Breast epithelium (tissue), 4 donors: ENCODE measurements at places on chromosomes 3 and 15. TPM values are rescaled to one million over a fixed set of nuclear protein-coding genes. Genes with fewer than 3 reads are reported as not detected.

Gene ACOX2
- 12.1 TPM for total RNA-seq

Gene SHF
- 9.5 TPM for total RNA-seq

DNA sequence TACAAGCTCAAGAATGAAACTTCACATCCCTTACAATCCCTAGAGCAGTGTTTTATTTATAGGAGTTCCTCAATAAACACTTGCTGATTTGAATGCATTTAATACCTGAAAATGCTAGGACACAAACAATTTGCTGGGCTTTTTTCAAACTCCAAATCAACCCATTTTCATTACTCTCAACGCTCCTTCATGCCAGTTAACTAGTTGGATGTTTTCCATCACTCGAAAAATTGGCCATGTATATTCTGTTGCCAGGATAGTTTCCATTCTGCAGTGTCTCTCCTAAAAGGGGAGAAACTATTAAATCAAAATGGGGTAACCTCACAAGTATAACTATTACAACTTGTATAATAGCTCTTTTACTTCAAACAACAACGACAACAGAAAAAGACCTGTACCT lies 1.2 kb downstream of the GBE1 start:
- DNase-seq: no peak

DNA sequence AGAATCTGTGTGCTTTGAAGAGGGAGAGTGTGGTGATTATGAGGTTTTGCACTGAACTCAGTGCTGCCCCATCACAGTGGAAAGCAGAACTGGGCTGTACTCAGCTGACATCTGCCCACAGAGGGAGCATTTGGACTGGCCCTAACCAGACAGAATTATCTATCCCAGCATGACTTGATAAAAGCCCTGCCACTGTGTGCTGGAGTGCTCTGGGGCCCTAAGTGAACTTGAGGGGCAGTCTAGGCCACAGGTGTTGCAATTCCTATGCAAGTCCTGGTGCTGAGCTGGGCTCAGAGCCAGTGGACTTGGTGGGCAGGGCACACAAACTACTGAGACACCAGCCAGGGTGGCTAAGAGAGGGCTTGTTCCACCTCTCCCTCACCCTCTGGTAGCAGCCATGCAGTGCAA lies 269.2 kb upstream of the CTNNB1 start:
- no peak for DNase-seq

Gene CADM2
- 6.9 TPM for total RNA-seq

DNA sequence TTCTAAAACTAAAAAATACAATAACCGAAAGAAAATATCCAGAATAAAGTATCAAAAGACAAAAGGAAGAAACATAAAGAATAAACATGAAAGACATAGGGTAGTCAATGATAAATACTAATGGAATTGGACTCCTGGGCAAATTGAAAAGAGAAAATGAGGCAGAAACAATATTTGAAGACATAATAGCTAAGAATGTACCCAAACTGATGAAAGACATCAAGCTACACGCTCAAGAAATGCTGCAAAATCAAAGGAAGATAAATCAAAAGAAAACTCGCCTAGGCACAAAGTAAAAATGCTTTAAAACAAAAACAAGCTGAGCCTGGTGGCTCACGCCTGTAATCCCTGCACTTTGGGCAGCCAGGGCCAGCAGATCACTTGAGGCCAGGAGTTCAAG lies 34.9 kb downstream of the CEP70 start:
- DNase-seq: no peak

DNA sequence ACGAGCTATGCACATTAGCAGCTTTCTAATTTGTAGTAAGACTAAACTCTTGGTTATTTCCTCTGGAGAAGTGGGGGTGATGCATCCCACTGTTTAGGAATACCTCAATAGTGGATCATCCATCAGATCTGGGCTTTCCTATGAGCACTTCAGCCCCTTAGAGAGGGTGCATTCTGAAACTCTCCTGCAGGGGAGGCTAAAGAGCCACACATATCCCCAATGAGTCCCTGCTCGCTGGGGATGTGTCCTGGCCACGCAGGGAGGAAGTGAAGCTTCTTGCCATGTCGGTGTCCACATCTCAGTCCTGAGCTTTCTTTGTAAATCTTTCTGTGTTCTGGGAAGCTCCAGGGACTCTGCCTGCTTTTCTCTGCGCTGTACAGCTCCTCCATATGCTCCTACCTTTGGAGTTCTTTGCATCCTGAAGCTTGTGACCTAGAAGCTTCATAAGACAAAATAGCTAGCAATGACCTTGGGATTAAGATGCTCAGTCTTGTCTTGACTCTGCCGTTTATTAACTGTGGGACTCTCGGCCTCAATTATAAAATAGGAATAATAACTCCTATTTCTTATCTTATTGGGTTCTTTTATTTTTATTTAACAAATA lies 28.3 kb upstream of the MASP1 start:
- peak; percentile 60 for DNase-seq

- DNase-seq: no peak
These were observed 171.1 kb upstream of the ICE2 start for GRCh38 chr15:60649845-60650548.

Gene TMC3
- 1.6 TPM for total RNA-seq

Gene REC114
- not detected for total RNA-seq
